Activated naive CD8-positive, alpha-beta T cell treated with anti-CD3 and anti-CD28 coated beads, Interleukin-2, amount 50 U/mL, for 24 hours (primary cell): ENCODE measurements at places on chromosomes 3 and 15.

- DNase-seq = no peak
Measured at GRCh38 chr15:31499236-31499952, 172.8 kb downstream of the KLF13 start.

- DNase-seq = no peak
Measured at GRCh38 chr3:186234152-186234551, 125.3 kb upstream of the ETV5 start.

DNA sequence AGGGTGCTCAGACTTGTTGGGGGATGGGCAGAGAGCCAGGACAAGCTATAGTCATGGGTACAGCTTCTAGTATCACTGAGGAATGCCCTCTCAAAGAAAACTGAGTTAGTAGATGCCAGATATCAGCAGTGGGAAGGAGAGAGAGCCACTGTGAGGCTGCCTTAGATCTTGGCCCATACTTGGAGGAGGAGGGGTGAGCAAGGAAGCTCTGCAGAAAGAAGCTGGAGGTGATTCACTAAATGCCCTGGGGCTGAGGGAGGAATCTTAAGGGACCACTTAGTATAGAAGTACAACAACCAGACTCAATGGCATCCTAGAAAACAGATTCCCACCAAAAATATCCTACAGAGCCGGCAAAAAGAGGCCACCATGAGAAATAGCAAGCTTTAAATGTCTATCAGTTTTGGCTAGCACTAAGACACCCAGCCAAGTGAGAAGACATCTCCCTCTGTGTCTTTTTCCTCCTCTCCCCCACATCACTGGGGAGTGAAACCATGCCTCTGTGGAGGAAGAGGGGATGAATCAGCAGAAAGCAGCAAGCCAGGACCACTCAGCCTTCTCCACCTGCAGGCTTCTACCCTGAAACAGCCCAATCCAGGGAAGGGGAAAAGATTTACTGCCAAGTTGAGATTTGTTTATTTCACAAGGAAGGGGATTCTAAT is 282.5 kb upstream of the STT3B start:
- DNase-seq = no peak

DNA sequence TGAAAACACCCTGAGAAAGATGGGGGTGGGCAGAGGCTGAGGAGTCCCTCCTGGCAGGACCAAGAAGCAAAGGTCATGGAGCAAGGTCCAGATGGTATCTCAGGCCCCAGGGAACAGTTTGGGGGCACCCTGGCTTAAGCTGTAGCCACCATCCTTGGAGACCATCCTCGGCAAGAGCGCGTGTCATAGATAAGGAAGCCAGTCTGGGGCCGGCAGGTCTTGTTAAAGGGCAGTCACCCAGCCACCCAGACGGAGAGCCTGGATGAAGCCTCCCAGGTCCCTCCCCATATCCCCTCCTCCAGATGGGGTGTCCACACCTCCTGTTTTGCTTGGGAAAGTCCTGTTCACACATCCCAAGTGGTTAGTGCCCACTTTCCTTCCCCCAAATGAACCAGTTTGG is 191.1 kb downstream of the KLF13 start:
- no peak for DNase-seq

GRCh38 chr3:124346487-124346886 is 354.6 kb upstream of the ROPN1 start:
- DNase-seq = no peak

GRCh38 chr3:71189480-71189879 is 394.0 kb downstream of the FOXP1 start:
- no peak for DNase-seq

DNA sequence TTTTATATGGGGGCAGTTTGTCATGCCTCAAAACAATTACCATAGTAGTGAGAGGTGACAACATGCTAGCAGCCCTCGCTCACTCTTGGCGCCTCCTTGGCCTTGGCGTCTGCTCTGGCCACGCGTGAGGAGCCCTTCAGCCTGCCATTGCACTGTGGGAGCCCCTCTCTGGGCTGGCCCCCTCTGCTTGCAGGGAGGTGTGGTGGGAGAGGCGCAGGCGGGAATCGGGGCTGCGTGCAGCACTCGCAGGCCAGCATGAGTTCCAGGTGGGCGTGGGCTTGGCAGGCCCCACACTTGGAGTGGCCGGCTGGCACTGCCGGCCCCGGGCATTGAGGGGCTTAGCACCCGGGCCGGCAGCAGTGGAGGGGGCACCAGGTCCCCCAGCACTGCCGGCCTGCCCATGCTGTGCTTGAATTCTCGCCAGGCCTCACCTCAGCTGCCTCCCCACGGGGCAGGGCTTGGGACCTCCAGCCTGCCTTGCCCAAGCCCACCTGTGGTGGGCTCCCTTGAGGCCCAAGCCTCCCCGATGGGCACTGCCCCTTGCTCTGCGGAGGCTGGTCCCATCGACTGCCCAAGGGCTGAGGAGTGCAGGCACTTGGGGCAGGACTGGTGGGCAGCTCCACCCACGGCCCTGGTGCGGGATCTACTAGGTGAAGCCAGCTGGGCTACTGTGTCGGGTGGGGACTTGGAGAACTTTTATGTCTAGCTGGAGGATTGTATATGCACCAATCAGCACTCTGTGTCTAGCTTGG is 38.8 kb upstream of the EIF5A2 start:
- no peak for DNase-seq

DNA sequence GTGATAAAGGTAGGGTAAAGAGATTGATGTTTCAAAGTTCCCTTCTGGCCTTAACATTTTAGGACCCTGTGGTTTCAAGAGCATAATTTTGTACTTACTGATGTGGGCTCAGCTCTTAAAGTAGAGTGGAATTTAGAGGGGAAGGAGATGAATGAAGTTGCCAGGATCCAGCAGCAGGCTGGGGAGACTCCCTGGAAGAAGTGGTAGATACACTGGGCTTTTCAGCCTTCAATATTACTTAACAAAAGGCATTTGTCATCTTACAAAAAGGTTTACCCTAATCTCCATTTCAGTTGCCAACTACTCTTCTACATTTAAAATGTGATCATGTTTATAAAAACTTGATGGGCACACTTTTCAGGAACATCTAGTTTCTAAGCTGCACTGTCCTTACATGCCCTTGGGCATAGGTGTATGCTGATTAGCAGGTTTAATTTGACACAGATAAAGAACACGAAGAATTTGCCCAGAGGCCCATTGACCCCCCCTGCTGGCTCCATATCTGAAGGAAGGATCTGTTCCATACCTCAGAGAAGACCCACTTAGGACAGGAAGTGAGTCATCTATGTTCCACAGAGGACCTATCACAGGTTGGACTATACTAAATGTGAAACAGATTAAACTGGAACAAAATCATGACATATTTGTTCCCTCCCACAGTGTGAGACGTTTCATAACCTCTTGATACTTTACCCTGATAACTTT is 93.0 kb upstream of the LPP start:
- DNase-seq = peak; percentile 62

DNA sequence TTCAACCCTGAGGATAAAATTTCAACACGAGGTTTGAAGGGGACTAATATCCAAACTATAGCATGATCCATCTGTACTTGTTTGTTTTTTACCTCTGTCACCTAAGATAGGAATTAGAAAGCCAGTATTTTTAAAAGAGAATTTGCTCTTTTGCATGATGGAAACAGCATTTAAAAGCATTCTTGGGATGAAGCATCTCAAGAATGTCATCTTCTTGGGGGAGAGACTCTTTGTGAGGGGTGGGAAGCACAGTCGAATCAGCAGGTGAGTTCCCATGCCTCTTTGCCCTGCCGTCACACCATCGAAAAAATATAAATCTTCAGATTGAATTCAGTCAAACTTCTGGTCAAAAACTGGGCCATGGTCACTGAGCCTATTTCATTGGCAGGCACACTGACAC is 55.3 kb upstream of the BCHE start:
- DNase-seq = no peak

- DNase-seq = no peak
Measured at GRCh38 chr3:58497097-58497496, 5.2 kb downstream of the KCTD6 start.
